ENCODE measurements at places on chromosomes 16 and 17. TPM values are rescaled to one million over a fixed set of nuclear protein-coding genes. Genes with fewer than 3 reads are reported as not detected.

Gene ACSM5
- polyA plus RNA-seq, result not detected

- no peaks in the 10 kb centered on the region for H3K27me3 ChIP-seq
- H3K4me1 ChIP-seq, result peaks cover 15% of the 10 kb centered on the region
- no peak overlapping the region for H3K27ac ChIP-seq
- no peak for DNase-seq
- peaks cover 23% of the 10 kb centered on the region for H3K36me3 ChIP-seq
These were observed 5.3 kb downstream of the IFI35 start for GRCh38 chr17:43011728-43012472.

- peaks cover 3% of the 10 kb centered on the region for H3K27me3 ChIP-seq
- no peak overlapping the region for H3K27ac ChIP-seq
- DNase-seq, result no peak
- H3K4me3 ChIP-seq, result no peak overlapping the region
- no peaks in the 10 kb centered on the region for H3K36me3 ChIP-seq
These were observed 110.7 kb upstream of the FAM20A start for GRCh38 chr17:68711858-68712257.

GRCh38 chr17:28864991-28865849 is 10.4 kb downstream of the ERAL1 start:
- no peak overlapping the region for H3K4me3 ChIP-seq
- peaks cover 4% of the 10 kb centered on the region for H3K36me3 ChIP-seq
- DNase-seq, result no peak
- no peaks in the 10 kb centered on the region for H3K27me3 ChIP-seq
- no peaks in the 10 kb centered on the region for H3K4me1 ChIP-seq

- no peak overlapping the region for H3K27ac ChIP-seq
- H3K4me3 ChIP-seq, result no peak overlapping the region
- H3K27me3 ChIP-seq, result no peaks in the 10 kb centered on the region
- no peaks in the 10 kb centered on the region for H3K36me3 ChIP-seq
- DNase-seq, result no peak
- H3K4me1 ChIP-seq, result no peaks in the 10 kb centered on the region
These were observed 80.6 kb upstream of the RCVRN start for GRCh38 chr17:9985646-9986045.

Gene STH
- not detected for polyA plus RNA-seq

Gene LRRC46
- not detected for polyA plus RNA-seq

Gene SLC13A2
- not detected for polyA plus RNA-seq

GRCh38 chr16:68772871-68773270 is 35.8 kb downstream of the CDH1 start:
- DNase-seq, result no peak
- H3K27me3 ChIP-seq, result no peaks in the 10 kb centered on the region
- H3K27ac ChIP-seq, result no peak overlapping the region

- no peaks in the 10 kb centered on the region for H3K27me3 ChIP-seq
- no peak overlapping the region for H3K27ac ChIP-seq
- no peaks in the 10 kb centered on the region for H3K4me1 ChIP-seq
- peaks cover 50% of the 10 kb centered on the region for H3K36me3 ChIP-seq
- no peak for DNase-seq
- H3K4me3 ChIP-seq, result no peak overlapping the region
These were observed 44.7 kb downstream of the COG7 start for GRCh38 chr16:23408242-23408822.

- no peaks in the 10 kb centered on the region for H3K27me3 ChIP-seq
- no peaks in the 10 kb centered on the region for H3K36me3 ChIP-seq
- H3K27ac ChIP-seq, result no peak overlapping the region
- no peaks in the 10 kb centered on the region for H3K4me1 ChIP-seq
These were observed 303.9 kb downstream of the C16orf95 start for GRCh38 chr16:87012954-87013938.

Gene RAB37
- 52.3 TPM for polyA plus RNA-seq

Measured in CD4-positive, alpha-beta memory T cell (primary cell).